ENCODE measurements at places on chromosomes 12 and 14. TPM values are rescaled to one million over a fixed set of nuclear protein-coding genes. Genes with fewer than 3 reads are reported as not detected.

Gene TAS2R20
- 1.6 TPM for total RNA-seq

Gene OR4N5
- not detected for total RNA-seq

Gene EPS8
- total RNA-seq, result 3.1 TPM

- DNase-seq, result no peak
Measured at GRCh38 chr14:52607061-52607460, 54.4 kb downstream of the GPR137C start.

DNA sequence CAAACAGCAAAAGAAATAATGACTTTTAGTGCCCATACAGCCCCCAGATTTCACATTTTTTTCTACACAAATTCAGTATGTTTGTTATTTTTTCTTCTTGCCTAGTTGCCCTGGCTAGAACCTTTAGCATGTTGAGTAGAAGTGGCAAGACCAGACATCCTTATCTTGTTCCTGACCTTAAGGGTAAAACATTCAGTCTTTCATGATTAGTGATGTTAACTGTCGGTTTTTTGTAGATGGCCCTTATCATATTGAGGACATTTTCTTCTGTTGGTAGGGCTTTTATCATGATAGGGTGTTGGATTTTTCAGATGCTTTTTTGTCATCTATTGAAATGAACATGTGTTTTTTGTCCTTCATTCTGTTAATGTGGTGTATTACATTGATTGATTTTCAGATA, 17.1 kb downstream of the IRAK3 start:
- no peak for DNase-seq

Gene ERBB3
- total RNA-seq, result 1.0 TPM

- DNase-seq, result no peak
Measured at GRCh38 chr12:25960143-25960542, 1.7 kb downstream of the RASSF8 start.

GRCh38 chr12:65182012-65182739, 12.8 kb downstream of the LEMD3 start:
- DNase-seq, result no peak

DNA sequence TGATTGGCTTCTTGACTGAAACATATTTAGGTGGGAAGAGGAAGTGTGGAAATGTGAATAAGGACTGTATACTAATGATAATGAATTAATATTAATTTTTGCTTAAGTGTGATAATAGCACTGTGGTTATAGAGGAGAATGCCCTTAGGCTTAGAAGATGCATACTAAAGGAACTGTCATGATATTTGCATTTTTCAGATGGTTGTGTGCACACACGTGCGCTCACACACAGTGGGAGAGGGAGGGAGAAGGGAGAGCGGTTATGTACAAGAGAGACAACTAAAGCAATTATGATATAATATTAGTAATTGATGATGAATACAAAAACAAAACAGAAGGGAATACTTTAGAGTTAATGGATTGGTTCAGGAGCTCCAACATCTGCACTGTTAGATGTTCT, 54.2 kb downstream of the RCOR1 start:
- no peak for DNase-seq

All from naive thymus-derived CD4-positive, alpha-beta T cell (primary cell).